ENCODE measurements at places on chromosomes 7 and 10.

DNA sequence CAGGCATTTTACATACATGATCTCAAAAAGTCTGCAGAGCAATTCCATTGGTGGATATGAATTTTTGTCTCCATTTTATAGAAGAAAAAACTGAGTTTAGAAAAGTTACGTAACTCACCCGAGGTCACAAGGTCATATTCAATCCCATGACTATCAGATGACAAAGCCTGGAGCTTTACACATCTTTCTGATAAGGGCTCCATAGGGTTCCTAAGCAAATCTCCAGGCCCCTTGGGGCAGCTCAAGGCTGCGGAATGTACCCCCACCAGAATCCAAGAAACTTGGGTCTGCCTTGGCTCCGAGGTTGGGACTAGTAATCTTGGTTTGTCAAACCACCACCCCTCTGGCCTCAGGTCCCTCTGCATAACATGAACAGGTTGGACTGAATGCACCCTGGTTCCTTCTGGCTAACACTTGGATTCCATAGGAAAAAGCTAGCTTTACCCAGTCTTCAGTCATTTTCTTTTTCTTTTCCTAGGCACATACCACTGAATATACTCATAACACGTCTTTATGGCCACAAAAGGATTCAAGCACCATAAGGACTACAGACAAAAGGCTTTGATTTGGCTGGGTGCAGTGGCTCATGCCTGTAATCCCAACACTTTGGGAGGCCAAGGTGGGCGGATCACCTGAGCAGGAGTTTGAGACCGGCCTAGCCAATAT is 55.5 kb downstream of the PIP4K2A start:
- DNase-seq, result no peak

GRCh38 chr10:94214481-94214893 is 148.3 kb downstream of the NOC3L start:
- no peak for DNase-seq

GRCh38 chr7:101882595-101883564 is 65.5 kb downstream of the CUX1 start:
- DNase-seq, result no peak

DNA sequence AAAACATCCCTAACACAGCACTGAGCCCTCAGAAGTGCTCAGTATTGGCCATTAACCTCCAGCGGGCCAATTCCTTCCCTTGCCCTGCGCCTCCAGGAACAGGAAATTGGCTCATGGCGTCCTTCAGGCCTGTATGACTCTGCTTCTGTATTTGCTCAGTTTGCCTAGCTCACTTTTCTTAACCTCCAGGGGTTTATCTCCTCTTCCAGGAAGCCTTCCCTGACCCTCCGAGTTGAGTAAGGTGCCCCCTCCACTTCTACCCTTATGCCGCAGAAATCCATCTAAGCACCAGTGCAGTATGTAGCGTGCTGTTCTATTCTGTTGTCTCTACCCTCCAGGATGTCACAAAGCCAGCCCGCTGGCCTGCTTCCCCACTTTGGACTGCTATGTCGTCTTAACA is 1.1 kb upstream of the SFXN4 start:
- DNase-seq, result no peak

- no peak for DNase-seq
These were observed 28.2 kb downstream of the UMAD1 start for GRCh38 chr7:7668706-7669105.

DNA sequence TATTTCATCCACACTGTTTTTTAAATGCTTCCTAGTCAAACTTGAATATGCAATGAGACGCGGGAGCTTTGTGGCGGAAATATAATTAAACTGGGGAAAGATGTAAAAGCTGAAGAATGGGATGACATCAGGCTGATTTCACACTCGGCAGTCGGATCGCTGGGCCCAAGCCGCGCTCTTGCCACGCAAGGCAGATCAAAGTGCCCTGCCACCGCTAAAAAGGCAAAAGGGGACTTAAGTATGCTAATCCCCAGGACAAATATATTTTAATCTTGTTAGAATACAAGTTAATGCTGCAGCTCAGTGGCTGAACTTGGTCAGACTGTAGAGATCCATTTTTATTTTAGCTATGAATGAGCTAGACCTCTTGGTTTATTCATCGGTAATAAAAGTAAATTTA is 13.8 kb downstream of the EN2 start:
- no peak for DNase-seq

DNA sequence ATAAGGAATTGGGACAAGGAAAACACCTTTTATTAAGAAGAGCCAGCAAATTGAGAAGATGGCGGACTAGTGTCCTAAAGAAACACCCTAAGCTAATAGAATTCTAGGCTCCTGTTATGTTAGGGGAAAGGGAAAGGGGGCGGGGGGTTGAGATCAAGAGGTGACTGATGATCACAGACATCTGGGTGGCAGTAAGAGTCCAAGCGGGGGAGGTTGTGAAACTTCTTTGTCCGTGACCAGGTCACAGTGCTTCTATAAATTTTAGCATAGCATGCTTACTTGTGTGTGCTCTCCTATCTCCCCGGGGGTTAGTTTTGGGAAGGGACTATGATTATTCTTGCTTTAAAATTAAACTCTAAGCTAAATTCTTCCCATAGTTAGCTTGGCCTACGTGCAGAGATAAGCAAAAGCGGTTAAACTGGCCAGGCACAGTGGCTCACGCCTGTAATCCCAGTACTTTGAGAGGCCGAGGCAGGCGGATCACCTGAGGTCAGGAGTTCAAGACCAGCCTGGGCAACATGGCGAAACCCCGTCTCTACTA is 262.1 kb downstream of the SKIDA1 start:
- DNase-seq, result no peak

DNA sequence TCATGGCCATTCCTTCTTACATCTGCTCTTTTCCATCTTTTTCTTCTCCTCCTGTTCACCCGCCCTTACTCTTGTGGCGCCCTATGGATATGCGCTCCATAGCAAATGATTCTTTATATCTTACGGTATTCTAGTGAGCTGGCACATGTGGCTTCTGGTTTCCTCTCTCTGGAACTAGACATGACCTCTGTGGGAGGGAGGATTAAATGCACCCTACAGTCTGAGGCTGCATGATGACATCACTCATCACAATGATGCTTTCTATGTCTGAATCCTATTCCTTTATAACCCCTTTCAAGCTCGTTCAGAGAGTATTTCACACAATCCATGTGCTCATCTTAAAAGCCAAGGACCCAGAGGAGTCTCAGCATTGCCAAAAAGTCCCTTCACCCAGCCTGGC is 153.3 kb downstream of the EGFR start:
- no peak for DNase-seq

GRCh38 chr10:29861811-29862505 is 197.4 kb downstream of the JCAD start:
- no peak for DNase-seq

GRCh38 chr10:78870458-78870857 is 198.3 kb upstream of the ZMIZ1 start:
- DNase-seq, result no peak

- no peak for DNase-seq
These were observed 636.0 kb upstream of the TPK1 start for GRCh38 chr7:145471883-145472282.

GRCh38 chr7:149245744-149246143 is 6.3 kb downstream of the ZNF212 start:
- no peak for DNase-seq

- no peak for DNase-seq
These were observed 193.1 kb downstream of the PHTF2 start for GRCh38 chr7:77991656-77992055.

GRCh38 chr10:75654772-75655171 is 223.3 kb downstream of the LRMDA start:
- no peak for DNase-seq

DNA sequence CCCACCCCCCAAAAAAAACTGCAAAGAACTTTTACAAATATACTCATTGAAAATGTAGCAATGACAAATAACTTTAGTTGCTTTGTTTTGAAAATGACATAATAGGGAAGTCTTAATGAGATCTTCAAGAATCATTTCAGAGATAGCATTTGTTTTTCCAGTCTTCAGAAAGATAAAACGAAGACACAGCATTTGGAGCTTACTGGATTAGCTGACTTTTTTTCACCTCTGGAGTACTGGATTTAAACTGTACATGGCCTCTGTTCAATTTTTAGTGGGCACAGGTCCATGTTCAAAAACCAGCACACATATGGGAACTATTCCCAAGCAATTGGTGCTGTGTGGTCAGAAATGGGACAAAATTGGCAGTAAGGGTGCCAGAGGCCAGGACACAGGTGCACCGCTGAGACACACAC is 3.9 kb downstream of the RAB11FIP2 start:
- no peak for DNase-seq

DNA sequence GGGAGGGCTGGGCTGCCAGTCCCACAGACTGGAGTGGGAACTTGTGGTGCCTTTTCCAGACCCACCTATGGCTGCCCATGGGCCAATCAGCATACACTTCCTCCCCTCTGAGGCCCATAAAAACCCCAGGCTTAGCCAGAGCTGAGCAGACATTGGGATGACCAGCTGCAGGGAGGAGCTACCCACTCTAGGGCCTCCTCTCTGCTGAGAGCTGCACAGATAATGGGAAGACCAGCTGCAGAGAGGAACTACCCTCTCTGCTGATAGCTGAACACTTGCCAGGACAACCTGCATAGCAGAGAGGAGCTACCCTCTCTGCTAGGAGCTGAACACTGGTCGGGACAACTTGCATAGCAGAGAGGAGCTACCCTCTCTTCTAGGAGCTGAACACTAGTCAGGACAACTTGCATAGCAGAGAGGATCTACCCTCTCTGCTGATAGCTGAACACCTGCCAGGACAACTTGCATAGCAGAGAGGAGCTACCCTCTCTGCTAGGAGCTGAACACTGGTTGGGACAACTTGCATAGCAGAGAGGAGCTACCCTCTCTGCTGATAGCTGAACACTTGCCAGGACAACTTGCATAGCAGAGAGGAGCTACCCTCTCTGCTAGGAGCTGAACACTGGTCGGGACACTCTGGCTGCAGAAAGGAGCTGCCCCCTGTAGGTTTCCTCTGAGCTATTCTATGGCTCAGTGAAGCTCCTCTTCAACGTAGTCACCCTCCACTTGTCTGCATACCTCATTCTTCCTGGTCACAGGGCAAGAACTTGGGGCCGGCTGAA is 88.3 kb upstream of the CACUL1 start:
- no peak for DNase-seq

- no peak for DNase-seq
These were observed 34.8 kb upstream of the CCSER2 start for GRCh38 chr10:84293574-84294016.

Measured in cortex of kidney (tissue), 1 donor.